ENCODE measurements at places on chromosomes 2 and 18.

DNA sequence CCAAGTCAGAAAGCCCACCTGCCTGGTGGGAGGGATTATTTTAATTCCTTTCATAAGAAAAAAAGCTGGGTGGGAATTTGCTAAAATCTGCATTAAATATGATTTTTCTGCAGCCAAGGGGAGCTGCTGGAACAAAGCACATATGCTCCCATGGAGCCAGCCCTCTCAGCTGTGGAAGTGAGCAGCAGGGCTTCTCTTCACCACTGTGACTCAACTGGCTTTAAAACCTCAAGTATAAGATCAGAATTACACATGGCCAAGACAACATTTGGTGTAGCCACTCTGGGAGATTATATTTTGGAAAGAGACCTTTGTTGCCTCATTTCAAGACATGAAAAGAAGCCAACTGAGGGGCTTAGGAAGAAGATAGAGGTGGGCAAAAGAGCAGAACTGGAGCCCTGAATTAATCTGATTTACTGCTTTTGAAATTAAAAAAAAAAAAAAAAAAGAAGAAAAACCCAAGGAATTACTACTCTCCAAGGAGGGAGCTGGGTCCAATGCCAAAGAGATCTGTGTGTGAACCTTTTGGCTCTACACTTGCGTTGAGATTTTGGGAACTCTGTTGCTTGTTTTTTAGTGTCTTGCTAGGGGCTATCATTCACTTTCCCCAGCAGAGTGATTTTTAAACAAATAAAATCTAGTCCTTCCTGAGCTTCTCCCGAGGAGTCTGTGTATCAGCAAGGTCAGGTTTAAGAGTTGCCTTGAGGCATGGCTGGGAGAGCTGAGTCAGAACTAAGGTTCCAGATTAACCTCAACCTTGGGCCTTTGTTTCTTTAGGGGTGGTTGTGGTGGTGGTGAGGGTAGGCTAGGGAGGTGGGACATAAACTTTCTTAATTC is 6.0 kb downstream of the LHCGR start:
- DNase-seq: no peak

DNA sequence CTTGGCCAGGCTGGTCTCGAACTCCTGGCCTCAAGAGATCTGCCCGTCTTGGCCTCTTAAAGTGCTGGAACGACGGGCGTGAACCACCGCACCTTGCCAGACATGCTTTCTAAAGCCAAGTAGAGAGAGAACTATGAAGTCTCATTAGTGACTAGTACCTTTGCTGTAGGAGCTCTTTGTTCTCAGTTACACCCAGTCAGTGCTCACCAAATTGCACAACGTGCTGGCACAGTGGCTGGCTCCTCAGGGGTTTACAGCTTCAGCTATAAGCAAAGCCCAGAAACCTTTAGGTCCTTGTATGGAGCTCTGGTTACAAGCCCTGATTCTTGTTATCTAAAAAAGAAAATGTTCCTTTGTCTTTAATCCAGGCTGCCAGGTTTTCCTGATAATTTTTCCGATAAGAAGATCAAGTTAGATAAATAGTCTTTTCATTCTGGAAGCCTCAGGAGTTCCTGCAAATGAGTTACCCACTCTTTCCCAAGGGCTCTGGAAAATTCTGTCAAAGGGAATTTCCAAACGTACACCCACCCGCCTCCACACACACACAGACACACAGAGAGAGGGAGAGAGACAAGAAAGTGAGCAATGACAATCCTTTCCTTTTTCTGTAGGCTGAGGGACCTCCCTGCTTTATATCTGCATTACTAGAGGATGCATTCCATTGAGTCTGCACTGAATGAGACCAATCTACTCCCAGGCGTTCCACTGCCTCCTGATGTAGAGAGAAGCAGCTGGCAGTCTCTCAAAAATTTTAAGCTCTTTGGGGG is 100.2 kb upstream of the CSRNP3 start:
- DNase-seq: no peak

GRCh38 chr2:231919341-231920035 is 6.7 kb downstream of the NPPC start:
- no peak for DNase-seq

GRCh38 chr2:238294393-238295143 is 6.2 kb upstream of the PER2 start:
- DNase-seq: no peak

DNA sequence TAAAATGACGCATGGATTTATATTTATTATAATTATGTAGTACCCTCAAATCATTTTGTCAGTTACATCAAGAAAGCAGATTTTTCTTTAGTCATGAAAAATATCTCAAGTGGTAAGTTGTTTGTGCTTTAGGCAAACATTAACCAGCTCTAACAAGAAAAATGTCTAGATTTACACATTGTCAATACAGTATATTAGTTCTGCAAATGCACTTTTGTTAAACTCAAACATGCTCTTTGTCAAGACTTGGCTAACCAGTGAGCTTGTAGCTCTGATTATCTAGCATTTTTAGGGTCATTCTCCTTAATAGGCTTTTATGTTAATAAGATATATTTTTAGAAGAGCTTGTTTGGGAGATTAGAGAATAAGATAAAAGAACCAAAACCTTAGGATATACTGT is 32.7 kb downstream of the SCRN3 start:
- DNase-seq: no peak

- no peak for DNase-seq
Observed at GRCh38 chr2:16188261-16188890, 248.0 kb downstream of the MYCN start.

Measured in GM03348 (cell line).